Naive thymus-derived CD8-positive, alpha-beta T cell (primary cell): ENCODE measurements at places on chromosomes 3 and 15.

GRCh38 chr3:151875759-151876158, 2.3 kb downstream of the SUCNR1 start:
- no peak for DNase-seq

GRCh38 chr3:86173401-86173800, 817.5 kb downstream of the VGLL3 start:
- no peak for DNase-seq

GRCh38 chr3:184771301-184772127, 40.5 kb upstream of the VPS8 start:
- no peak for DNase-seq

- no peak for DNase-seq
These were observed 73.0 kb upstream of the PCSK6 start for GRCh38 chr15:101562428-101563059.

GRCh38 chr15:37078566-37078965, 21.8 kb downstream of the MEIS2 start:
- no peak for DNase-seq

- DNase-seq: no peak
These were observed 32.5 kb upstream of the MINAR1 start for GRCh38 chr15:79399606-79400005.

DNA sequence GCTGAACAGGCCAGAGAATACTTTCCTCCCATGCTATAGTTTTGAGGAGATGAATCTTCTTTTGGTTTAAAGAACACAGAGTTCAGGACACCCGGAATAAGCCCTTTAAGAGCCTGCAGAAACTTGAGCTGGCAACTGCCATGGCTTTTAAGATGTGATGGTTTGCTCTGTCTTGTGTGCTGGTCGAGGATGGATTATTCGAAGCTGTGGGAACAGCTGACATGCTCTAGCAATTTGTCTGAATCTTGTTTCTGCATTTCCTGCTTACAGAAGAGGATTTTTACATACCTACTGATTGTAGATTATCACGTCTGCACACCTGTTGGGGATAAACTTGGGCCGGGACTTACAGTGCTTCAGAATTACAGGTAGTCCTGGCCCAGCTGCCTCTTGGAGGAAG, 396.9 kb downstream of the LRTM1 start:
- DNase-seq: no peak
